ENCODE measurements at places on chromosomes 6 and 20. TPM values are rescaled to one million over a fixed set of nuclear protein-coding genes. Genes with fewer than 3 reads are reported as not detected.
A peak's percentile ranks its signal among the peaks of the same experiment; 100 is the strongest.

The PNRC1 gene
- 51.4 TPM for total RNA-seq

- DNase-seq = no peak
These were observed 49.5 kb downstream of the TOX2 start for GRCh38 chr20:43963872-43964791.

The HLA-DPA1 gene
- total RNA-seq = 1.8 TPM

The HLA-DQB1 gene
- total RNA-seq = 0.23 TPM

- no peak for DNase-seq
These were observed 9.7 kb upstream of the TENT5A start for GRCh38 chr6:81762132-81762531.

DNA sequence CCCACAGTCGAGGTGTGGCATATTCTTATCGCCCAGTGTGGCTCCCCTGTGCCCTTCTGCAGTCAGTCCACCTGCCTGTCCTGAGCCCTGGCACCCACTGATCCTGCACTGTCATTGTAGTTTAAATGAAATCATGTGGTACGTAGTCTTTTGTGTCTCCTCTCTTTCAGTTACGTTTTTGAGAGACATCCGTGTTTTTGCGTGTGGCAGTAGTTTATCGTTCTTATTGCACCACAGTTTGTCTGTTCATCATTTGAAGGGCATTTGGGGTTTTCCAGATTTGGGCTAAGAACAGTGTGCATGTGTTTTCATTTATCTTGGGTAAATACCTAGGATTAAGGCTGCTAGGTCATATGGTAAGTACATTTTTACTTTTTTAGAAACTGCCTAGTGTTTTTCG lies 49.3 kb downstream of the SPATA2 start:
- DNase-seq = no peak

The TPBG gene
- total RNA-seq = 21.4 TPM

DNA sequence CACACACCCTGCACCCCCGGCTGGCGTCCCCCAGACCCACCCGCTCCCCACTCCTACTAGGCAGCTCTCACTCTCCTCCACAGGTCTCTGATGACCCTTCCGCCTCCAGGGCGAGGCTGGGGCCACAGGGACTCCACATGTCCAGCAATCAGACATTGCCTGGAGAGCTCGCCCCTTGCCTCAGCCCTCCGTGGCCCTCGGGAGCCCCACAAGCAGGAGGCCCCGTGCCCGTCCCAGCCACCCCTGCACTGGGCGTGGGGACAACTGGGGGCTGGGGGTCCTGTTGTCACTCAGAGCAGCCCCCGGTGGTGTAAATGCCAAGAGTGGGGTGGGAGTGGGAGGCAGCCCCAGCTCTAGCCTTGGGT lies 1.5 kb downstream of the COL20A1 start:
- DNase-seq = no peak

- DNase-seq = no peak
These were observed 23.2 kb upstream of the AHI1 start for GRCh38 chr6:135520781-135521180.

GRCh38 chr6:130037207-130037811 lies 18.9 kb downstream of the L3MBTL3 start:
- DNase-seq = no peak

- DNase-seq = no peak
These were observed 1.5 kb upstream of the TPBG start for GRCh38 chr6:82362144-82362543.

- no peak for DNase-seq
These were observed 35.9 kb upstream of the MYB start for GRCh38 chr6:135145063-135145800.

DNA sequence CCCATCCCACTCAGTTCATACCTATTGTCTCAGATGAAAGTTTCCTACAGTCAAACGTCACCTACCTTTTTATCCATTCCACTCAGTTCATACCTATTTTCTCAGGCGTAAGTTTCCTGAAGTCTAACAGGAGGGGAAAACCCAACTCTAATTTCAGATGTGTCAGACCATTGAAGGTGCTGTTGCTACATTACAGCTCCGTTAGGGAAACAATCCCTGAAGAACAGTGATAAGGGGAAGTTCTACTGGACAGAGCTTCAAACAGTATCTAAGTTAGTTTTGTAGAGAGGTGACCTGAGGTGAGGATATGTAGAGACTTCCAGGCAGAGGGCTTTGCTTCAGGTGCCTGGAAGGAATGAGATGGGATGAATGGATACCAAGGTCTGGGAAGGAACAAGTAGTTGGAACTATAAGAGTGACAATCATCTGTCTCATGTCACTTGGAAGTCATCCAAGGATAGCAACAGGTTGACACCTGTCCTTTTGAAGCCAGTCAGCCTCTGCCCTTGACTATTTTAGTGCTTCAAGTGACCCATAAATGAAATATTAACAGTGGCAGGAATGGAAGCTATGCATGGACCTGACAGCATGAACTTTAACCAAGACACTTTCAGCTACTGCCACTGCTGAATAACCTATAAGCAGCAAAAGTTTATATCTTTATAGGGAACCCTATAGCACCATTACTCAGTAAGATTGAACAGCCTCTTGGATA lies 191.6 kb upstream of the MOCS1 start:
- no peak for DNase-seq

The ULBP1 gene
- total RNA-seq = 2.3 TPM

DNA sequence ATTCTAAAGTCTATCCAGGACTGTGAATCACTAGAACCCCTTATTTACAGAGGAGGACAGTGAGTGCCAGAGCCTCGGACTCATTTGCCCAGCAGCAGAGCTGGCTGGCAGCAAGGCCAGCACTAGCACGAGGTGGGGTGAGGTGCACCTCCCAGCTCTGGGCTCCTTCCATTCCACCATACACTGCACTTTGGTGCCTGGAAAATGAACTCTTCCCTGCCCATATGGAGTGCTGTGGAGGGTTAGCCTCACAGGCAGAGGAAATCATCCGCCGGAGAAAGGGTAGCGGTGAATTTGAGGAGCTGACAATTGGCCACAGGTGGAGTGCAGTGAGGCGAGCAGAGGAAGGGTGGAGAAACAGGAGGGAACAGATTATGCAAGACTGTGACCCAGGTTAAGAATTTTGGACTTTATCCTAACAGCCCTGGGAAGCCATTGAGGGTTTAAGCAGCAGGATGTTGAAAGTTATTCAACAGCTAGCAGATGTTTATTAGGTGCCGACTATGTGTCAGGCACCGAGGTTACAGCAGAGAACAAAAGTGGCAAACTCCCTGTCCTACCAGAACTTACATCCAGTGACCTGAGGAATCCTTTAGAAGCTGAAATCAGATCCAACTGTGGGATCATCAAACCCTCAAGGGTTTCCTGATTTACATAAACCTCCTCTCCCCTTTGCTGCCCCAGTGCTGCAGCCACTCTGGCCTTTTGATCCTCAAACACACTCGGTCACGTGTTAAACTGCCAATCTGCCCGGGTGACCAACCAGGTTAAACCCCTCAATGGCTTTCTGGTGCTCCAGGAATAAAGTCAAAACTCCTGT lies 6.2 kb downstream of the TRIM26 start:
- DNase-seq = no peak

DNA sequence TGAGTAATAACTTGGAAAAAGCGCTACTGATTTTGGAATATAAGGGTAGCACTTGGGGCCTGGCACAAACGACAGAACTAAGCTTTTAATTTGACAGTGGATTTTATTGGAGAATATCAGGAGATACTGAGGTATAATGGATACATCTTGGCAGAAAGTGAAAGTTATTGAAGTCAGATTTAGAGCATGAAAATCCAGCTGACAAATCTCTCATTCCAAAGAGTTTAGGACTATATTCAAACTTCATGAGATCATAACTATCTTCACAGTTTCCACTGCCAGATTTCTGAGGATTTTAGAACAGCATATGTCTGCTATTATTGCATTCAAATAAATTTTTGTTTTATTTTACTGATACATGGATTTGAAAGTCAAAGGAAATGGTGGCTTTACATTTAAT lies 132.3 kb upstream of the THEMIS start:
- no peak for DNase-seq

The GABRR1 gene
- not detected for total RNA-seq

The UNC93A gene
- not detected for total RNA-seq

DNA sequence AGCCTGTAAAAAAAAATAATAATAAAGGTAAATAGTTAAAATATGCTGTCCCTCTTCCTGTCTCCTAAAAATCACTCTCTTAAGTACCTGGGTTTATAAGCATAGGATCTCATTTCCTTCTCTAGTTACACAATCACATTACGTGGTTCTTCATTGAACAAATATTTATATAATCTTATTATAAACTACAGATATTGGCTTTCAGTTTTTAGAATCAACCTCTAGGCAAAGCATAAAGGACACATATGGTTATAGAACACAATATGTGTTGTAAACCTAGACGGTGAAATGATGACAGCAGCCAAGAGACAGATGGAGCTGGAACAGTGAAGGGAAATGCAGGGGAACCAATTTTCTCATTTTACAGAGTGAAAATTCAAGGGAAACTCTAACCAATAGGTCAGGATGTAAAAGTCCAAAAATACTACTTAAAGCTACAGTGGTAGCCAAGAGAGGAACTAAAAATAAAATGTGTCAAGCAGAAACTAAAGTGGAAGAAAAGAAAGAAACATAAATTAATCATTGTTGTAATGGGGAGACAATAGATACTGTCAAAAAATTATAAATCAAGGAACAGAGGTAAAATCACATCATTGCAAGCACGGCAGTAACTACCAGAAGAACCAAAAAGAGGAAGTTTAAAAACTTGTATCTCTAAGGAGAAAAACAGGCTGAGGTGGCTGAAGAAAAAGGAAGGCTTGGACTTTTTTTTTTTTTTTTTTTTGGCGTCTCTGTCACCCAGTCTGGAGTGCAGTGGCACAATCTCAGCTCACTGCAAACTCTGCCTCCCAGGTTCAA lies 82.8 kb upstream of the CDYL start:
- no peak for DNase-seq

The RAB32 gene
- total RNA-seq = 23.8 TPM

The PACRG gene
- total RNA-seq = 0.59 TPM

The UBE2C gene
- 202 TPM for total RNA-seq

GRCh38 chr6:75306064-75306463 lies 21.5 kb upstream of the TMEM30A start:
- no peak for DNase-seq

DNA sequence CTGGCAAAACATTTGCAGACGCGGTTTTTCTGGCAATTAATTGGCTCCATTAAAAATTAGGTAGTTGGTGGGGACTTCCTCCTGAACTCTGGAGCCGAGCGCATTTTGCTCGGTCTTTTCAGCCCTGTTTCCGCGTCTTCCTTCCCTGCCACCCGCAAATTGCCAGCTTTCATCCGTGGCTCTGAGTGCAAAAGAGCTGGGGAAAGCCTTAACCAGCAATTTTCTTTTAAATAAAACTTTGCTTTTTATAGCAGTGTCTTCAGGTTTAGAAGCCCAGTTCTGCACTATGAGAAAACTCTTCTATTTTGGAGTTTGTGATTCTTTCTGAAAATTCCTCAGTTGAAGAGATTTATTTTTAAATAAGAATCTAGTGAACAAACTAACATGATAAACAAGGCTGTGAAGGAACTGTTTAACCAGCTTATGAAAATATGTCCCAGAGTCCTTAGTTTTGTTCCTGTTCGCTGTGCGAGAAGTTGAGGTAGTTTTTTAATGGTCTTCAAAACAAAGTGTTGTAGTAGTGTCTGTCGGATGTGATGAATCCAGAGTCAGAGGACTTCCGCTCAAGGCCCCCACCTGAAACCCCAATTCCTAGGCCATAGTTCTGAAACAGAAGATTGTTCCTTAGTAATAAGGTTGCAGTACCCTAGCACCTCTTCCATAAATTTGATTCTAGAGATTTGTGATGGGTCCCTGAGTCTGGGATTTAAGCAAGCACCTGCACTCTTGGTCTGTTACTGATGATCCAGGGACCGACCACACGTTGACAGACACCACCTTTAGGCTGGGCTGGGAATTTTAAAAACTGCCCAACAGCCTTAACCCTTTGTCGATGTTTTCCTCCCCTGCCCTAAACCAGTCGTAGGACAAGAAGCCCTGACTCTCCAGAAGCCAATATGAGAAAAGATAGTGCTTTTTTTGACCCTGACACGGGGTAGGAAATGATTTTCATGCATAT lies 950 bp downstream of the KCTD20 start:
- no peak for DNase-seq

DNA sequence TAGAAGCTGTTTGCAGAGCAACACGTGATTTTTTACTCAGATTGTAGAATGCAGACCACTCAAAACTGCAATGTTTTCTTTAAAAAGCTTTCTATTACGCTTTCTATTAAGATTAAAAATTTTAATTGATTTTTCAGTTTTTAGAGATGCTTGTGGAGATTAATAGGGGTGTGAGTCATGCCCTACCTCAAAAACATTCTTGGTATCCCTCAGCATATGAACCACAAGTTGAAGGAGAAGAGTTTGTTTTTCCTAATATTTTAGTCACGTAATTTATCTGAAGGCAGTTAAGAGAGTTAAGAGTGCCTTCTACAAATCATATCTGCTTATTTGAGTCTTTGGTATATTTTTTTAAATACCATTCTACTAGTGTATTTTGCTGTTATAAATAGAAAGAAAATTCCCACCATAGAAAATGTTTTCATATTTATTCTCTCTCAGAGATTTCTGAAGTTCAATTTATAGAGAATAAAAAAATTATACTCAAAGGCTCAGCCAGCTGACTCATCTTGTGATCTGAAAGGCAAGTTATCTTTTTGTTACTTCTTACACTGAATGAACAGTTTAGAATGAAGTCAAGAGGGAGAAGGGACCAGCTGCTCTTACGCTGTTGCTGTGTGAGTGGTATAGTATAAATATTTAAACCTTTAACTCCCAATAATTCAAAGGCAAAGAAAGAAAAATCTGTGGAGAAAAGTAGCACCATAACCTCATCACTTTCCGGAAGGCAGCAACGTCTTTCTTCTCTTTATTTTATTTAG lies 7.6 kb downstream of the RIPOR2 start:
- no peak for DNase-seq

GRCh38 chr20:38893056-38893564 lies 33.1 kb upstream of the FAM83D start:
- no peak for DNase-seq

GRCh38 chr6:112281821-112282615 lies 27.7 kb upstream of the LAMA4 start:
- DNase-seq = peak; percentile 20

GRCh38 chr20:5881703-5882102 lies 68.6 kb downstream of the TRMT6 start:
- DNase-seq = no peak

The FILIP1 gene
- 0.79 TPM for total RNA-seq

The FAM210B gene
- total RNA-seq = 30.8 TPM

DNA sequence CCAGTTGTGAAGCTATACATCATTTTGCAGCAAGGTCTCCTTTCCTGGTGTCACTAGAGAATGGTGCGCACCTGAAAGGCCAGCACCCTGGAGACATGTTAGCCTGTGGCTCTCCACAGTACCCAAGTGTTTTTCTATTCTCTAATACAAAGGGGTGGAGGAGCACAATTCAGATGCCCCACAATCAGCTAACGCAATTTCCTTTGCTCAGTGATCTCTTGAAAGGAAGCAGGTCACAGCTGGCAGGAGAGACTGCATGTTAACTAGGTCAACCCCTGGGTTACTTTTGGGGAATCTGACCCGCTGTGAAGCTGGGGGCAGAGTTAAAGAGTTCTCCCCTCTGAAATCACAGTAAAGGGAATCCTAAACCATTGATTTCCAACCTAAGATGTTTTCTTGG lies 92.5 kb downstream of the B3GAT2 start:
- no peak for DNase-seq

The C6orf163 gene
- total RNA-seq = 4.5 TPM

The COX4I2 gene
- total RNA-seq = not detected

All from neural crest cell (in vitro differentiated cells).